IMR-90 (cell line): ENCODE measurements at places on chromosomes 5 and 9.

- no peaks in the 10 kb centered on the region for H3K27me3 ChIP-seq
- DNase-seq: peak; percentile 71
- no peaks in the 10 kb centered on the region for H3K36me3 ChIP-seq
- H3K4me1 ChIP-seq: peaks cover 22% of the 10 kb centered on the region
- H3K4me3 ChIP-seq: no peak overlapping the region
- H3K27ac ChIP-seq: peak overlapping the region; percentile 29; the same call in 1 of the 2 replicates
Observed at GRCh38 chr9:113556877-113557593, 93.5 kb downstream of the RGS3 start.

- H3K27ac ChIP-seq: no peak overlapping the region
- H3K4me3 ChIP-seq: no peak overlapping the region
- H3K36me3 ChIP-seq: no peaks in the 10 kb centered on the region
- H3K4me1 ChIP-seq: peaks cover 2% of the 10 kb centered on the region; the same call in 1 of the 2 replicates
Observed at GRCh38 chr9:78898234-78898633, 601.3 kb downstream of the PSAT1 start.

DNA sequence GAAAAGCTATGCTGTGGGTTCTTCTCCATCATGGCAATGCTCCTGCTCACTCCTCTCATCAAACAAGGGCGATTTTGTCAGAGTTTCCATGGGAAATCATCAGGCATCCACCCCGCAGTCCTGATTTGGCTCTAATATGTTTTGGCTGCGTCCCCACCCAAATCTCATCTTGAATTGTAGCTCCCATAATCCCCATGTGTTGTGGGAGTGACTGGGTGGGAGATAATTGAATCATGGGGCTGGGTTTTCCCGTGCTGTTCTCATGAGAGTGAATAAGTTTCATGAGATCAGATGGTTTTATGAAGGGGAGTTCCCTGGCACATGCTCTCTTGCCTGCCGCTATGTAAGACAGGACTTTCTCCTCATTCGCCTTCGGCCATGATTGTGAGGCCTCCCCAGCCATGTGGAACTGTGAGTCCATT is 163.8 kb downstream of the GADD45G start:
- no peaks in the 10 kb centered on the region for H3K27me3 ChIP-seq
- no peak overlapping the region for H3K27ac ChIP-seq
- no peaks in the 10 kb centered on the region for H3K36me3 ChIP-seq
- DNase-seq: no peak

DNA sequence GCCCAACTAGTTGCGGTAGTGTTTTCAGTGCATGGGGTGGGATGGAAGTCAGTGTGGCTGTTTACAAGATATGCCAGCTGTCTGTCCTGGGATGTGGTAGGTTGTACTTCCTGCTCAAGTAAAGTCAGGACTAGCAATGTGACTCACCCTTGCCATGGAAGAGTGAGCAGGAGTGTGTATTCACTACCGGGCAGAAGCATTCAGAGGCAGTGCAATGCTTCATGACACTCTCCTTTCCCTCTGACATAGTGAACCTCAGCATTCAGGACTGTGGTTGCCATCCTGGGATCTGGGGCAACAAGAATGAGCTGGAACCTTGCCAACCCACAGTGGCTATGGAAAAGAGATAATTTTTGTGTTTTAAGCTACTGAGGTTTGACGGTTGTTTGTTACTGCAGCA is 68.9 kb downstream of the BOD1 start:
- no peak overlapping the region for H3K4me3 ChIP-seq
- peaks cover 2% of the 10 kb centered on the region; the same call in 1 of the 2 replicates for H3K27me3 ChIP-seq
- no peak overlapping the region for H3K27ac ChIP-seq
- no peaks in the 10 kb centered on the region for H3K36me3 ChIP-seq
- peaks cover 2% of the 10 kb centered on the region; the same call in 1 of the 2 replicates for H3K4me1 ChIP-seq

DNA sequence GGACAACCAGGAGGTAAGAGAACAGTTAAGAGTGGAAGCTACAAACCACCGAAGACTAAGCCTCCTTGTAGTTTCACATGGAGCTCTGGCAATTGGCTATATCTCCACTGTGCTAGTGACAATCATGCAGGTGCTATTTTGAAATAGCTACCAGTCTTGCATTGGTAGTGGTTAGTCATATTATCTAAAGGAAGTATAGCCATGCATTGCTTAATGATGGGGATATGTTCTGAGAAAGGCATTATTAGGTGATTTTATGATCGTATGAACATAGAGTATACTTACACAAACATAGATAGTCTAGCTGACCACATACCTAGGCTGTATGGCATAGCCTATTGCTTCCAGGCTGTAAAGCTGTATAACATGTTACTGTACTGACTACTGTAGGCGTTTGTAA is 28.4 kb downstream of the HSDL2 start:
- H3K27ac ChIP-seq: no peak overlapping the region
- DNase-seq: no peak

GRCh38 chr5:149367249-149367971 is 9.6 kb downstream of the PCYOX1L start:
- no peaks in the 10 kb centered on the region for H3K27me3 ChIP-seq
- no peak overlapping the region for H3K4me3 ChIP-seq
- H3K27ac ChIP-seq: no peak overlapping the region
- peak; percentile 70 for DNase-seq
- H3K4me1 ChIP-seq: 0 out of 2 replicates have a peak, but pooled peaks cover 2% of the 10 kb centered on the region

GRCh38 chr9:129347316-129348120 is 169.5 kb upstream of the IER5L start:
- no peak overlapping the region for H3K4me3 ChIP-seq
- DNase-seq: peak; percentile 36
- H3K27ac ChIP-seq: no peak overlapping the region

- no peaks in the 10 kb centered on the region for H3K27me3 ChIP-seq
- DNase-seq: no peak
- no peak overlapping the region for H3K27ac ChIP-seq
- H3K36me3 ChIP-seq: no peaks in the 10 kb centered on the region
- H3K4me1 ChIP-seq: no peaks in the 10 kb centered on the region
Observed at GRCh38 chr5:59051951-59052350, 469.1 kb downstream of the RAB3C start.

- peaks cover 4% of the 10 kb centered on the region for H3K36me3 ChIP-seq
- no peaks in the 10 kb centered on the region for H3K27me3 ChIP-seq
- no peak overlapping the region for H3K27ac ChIP-seq
- H3K4me1 ChIP-seq: no peaks in the 10 kb centered on the region
Observed at GRCh38 chr5:33479311-33479710, 38.5 kb downstream of the TARS1 start.

GRCh38 chr9:98121058-98121457 is 2.0 kb upstream of the TRIM14 start:
- H3K27me3 ChIP-seq: no peaks in the 10 kb centered on the region
- no peaks in the 10 kb centered on the region for H3K36me3 ChIP-seq
- DNase-seq: no peak
- H3K4me3 ChIP-seq: no peak overlapping the region
- no peaks in the 10 kb centered on the region for H3K4me1 ChIP-seq

GRCh38 chr5:5591567-5591966 is 169.1 kb downstream of the ICE1 start:
- DNase-seq: no peak
- no peaks in the 10 kb centered on the region for H3K27me3 ChIP-seq
- no peaks in the 10 kb centered on the region for H3K36me3 ChIP-seq
- no peak overlapping the region for H3K4me3 ChIP-seq
- no peaks in the 10 kb centered on the region for H3K4me1 ChIP-seq

DNA sequence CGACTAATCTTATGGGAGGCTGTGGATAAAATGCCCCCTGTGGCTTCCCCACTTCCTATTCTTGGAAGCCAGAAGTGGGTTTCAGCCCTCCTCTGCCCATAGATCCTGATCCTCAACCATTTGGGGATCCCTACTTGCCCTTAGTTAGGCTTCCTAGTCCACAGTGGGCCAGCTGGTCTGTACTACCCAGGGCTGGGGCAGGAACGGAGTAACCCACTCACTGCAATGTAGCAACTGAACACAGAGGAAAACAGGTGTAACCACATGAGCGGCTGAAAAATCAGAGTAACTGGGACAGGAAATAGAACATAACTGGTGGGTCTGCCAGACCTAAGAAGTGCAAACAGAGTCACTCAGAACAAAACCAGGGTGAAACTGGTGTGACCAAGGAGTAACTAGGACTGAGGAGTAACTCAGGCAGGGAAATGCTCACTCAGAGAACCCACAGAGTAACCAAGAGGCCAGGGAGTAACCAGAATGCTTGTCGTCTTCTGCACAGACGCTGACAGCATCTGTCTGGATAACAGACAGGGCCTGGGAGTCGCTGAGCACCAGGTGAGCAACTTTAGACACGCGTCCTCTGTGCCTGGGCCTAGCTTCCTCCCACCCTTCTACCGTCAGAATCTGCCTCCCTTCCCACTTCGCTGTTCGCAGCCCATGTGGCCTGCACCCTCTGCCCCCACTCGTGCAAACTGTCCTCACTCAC is 1.0 kb downstream of the AQP3 start:
- H3K4me1 ChIP-seq: peaks cover 10% of the 10 kb centered on the region
- no peak overlapping the region for H3K4me3 ChIP-seq
- H3K27me3 ChIP-seq: no peaks in the 10 kb centered on the region
- H3K27ac ChIP-seq: no peak overlapping the region
- H3K36me3 ChIP-seq: no peaks in the 10 kb centered on the region

DNA sequence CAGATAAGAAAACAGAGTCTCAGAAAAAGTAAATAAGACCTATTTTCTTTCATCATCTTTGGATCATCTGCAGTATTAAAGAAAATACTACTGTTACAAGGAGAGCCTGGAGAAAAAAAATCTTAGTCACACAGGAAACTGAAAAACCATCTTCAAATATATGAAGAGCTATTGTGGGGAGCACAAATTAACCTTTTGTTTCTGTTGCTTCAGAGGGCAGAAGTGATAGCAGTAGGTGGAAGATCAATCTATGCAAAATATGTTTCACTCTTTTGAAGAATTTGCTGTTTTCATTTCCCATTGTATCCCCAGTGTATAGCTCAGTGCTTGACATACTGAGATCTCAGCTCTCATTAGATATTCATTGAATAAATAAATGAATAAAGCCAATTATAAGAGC is 13.1 kb upstream of the CEMIP2 start:
- H3K4me3 ChIP-seq: no peak overlapping the region
- no peaks in the 10 kb centered on the region for H3K36me3 ChIP-seq
- no peak overlapping the region for H3K27ac ChIP-seq
- H3K4me1 ChIP-seq: peaks cover 5% of the 10 kb centered on the region
- no peaks in the 10 kb centered on the region for H3K27me3 ChIP-seq
- DNase-seq: no peak

DNA sequence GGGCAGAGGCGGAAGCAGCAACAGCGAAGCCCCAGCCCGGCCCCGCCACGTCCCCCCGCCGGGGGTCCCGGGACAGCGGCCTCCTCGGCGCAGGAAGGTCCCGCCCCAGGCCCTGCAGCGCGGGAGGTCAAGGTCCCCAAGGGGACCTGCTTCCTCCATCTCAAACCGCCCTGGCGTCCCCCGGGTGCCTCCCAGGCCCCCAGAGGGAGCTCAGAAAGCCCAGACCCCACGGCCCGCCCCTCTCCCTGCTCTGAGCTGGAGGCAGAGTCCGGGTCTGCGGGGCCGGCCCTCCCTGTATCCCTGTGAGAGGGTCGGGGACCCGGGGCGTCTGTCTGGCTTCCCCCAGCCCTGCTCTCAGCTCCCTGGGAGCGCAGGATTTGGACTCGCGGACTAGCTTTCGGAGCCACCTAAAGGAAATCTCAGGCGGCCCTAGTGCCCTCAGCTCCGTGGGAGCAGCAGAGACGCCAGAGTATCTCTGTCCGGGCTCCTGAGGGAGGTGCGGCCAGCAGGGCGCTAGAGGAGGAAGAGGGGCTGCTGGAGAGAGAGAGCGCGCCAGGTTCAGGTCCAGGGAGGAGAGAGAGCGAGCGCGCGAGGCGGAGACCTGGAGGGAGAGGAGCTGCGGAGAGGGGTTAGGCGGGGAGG is 30.7 kb downstream of the EXOC3 start:
- H3K27me3 ChIP-seq: no peaks in the 10 kb centered on the region
- peaks cover 7% of the 10 kb centered on the region; the same call in 1 of the 2 replicates for H3K4me1 ChIP-seq
- H3K4me3 ChIP-seq: peak overlapping the region; percentile 79

DNA sequence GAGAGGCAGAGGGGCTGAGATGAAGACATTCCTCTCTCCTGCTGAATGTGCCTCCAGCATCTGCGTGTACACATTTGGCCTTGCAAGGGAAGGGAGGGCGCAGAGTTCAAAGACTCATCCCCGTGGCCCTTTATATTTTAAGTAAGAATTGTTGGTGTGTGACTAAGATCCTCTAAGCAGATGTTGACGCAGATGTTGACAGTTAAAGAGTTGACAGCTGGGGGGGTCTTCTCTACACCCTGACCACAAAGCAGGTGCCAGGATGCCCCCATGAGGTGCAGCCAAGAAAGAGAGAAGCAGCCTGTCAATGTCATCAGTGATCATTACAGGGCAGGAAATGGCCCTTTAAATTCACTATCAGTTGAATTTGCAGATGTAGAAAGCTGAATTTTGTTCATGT is 262.9 kb downstream of the IRX1 start:
- DNase-seq: no peak
- H3K36me3 ChIP-seq: no peaks in the 10 kb centered on the region
- H3K27me3 ChIP-seq: no peaks in the 10 kb centered on the region
- H3K4me1 ChIP-seq: no peaks in the 10 kb centered on the region
- no peak overlapping the region for H3K4me3 ChIP-seq
- H3K27ac ChIP-seq: no peak overlapping the region

GRCh38 chr5:158414333-158414762 is 555.4 kb upstream of the CLINT1 start:
- H3K4me3 ChIP-seq: no peak overlapping the region
- H3K36me3 ChIP-seq: no peaks in the 10 kb centered on the region
- peaks cover 6% of the 10 kb centered on the region for H3K4me1 ChIP-seq
- H3K27ac ChIP-seq: no peak overlapping the region
- no peak for DNase-seq

DNA sequence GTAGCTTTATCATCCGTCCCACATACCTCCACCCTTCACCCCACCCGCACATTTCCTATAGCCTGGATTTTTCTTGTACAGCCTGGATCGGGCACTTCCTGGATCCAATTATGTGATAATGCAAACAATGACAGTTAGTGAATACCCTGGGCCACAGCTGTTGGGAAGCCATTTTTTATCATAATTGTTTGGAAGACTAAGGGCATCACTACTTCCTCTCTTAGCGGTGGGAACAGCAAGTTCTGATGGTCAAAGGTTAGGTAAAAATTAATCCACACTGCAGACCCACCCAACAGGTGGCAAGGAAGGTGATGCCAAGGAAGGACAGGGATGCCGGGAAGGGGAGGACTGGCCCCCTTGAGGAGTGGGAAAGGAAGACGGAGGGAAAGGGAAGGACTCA is 183.7 kb downstream of the SAXO1 start:
- no peaks in the 10 kb centered on the region for H3K4me1 ChIP-seq
- H3K36me3 ChIP-seq: no peaks in the 10 kb centered on the region
- no peak overlapping the region for H3K4me3 ChIP-seq
- H3K27ac ChIP-seq: no peak overlapping the region
- no peaks in the 10 kb centered on the region for H3K27me3 ChIP-seq
- no peak for DNase-seq
